ENCODE measurements at places on chromosomes 1 and 21. TPM values are rescaled to one million over a fixed set of nuclear protein-coding genes. Genes with fewer than 3 reads are reported as not detected.

DYNLT5 gene
- total RNA-seq: not detected

TAS1R1 gene
- total RNA-seq: not detected

TAGLN2 gene
- total RNA-seq: 688 TPM

S100A7 gene
- not detected for total RNA-seq

TMCO1 gene
- total RNA-seq: 135 TPM

S100B gene
- 1.0 TPM for total RNA-seq

CLEC20A gene
- not detected for total RNA-seq

NEXN gene
- 37.5 TPM for total RNA-seq

DNA sequence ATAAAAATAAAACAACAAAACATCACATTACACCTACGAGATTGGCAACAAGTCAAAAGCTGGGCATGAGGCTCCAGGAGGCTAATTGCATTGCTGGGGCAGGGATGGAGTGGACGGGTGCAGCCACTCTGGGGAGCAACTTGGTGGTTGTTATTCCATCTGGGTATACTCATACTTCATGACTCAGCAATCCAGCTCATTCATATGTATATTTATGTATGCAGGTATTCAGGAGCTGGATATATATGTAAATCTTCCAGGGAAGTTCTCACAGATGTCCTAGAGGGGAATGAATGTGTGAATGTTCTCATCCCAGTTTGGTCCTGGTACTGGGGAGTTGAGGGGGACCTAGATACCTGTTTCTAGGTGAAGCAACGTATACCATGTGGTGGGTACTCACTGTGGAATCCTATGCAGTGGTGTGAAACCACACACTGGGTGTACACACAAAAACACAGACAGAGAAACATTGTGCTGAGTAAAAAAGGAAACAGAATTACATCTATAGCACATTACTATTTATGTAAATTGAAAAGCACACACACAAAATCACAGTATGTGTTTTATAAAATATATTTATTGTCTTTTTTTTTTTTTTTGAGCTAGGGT lies 79.7 kb upstream of the RAB4A start:
- no peak for DNase-seq

GRCh38 chr1:59302297-59302696 lies 5.4 kb downstream of the FGGY start:
- no peak for DNase-seq

DNA sequence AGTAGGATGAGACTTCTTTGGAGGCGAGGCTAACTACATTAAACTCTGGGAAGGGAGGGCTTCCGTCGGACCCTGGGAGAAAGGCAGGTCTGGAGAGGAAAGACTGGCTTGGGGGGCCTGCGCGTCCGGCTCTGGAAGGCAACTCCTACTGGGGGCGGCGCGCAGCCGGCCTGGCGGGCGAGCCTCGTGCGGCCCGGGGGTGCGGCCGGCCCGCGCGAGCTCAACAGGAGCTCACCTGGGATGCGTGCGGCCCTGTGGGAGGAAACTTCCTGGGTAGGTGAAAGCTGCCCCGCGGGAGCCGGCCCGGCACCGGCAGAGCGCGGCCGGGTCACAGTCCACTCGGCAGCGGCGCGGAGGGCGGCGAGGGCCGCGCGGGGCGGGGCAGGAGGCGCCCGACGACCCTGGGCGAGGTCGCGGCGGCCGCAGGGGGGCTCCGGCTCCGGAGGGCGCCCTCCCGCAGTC lies 449 bp downstream of the EPS15 start:
- DNase-seq: peak; percentile 6

GRCh38 chr1:99171184-99171813 lies 93.0 kb upstream of the PLPPR4 start:
- DNase-seq: no peak

GRCh38 chr1:94068999-94069918 lies 51.7 kb downstream of the ABCA4 start:
- DNase-seq: peak; percentile 73

- peak; percentile 96 for DNase-seq
Observed at GRCh38 chr21:17848228-17848627, 29.1 kb upstream of the C21orf91 start.

DNA sequence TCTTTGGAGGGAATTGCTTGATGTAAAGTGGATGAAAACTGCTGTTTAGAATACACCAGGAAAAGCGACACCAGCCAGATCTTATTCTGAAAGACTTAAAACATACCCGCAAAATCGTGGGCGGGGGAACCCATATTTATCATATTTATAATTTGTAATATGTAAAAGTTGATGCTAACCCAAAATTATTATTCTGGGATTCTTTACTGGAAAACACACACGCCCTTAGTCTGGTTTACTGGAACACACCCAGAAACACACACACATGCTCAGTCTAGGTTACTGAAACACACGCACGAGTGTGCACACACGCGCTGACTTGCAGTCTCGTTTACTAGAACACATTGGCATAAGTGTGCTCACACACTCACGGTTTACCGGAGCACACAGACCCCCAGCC lies 32.5 kb downstream of the ATP5PO start:
- no peak for DNase-seq

- no peak for DNase-seq
Observed at GRCh38 chr1:113545210-113545609, 154.9 kb downstream of the MAGI3 start.

- no peak for DNase-seq
Observed at GRCh38 chr1:59107916-59108315, 189.0 kb upstream of the FGGY start.

- no peak for DNase-seq
Observed at GRCh38 chr1:234893359-234893724, 235.3 kb downstream of the TOMM20 start.

DNA sequence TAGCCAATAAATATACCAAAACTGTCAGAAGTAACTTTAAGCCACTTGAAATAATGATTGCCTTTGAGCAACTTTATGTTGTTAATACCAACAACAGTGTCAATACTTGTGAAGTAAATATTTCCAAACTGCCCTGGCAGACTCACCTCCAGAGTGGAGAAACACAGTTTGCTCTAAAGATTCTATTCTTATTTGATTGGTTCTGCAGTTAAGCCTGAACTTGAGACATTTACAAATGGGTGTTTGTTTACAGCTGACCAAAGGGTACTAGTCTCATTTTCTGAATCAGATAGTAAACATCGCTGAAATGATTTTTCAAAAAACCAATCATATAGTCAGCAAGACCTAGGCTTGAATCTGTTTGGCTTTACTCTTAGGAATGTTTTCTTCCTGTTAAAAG lies 1.3 kb upstream of the MYOC start:
- no peak for DNase-seq

DNA sequence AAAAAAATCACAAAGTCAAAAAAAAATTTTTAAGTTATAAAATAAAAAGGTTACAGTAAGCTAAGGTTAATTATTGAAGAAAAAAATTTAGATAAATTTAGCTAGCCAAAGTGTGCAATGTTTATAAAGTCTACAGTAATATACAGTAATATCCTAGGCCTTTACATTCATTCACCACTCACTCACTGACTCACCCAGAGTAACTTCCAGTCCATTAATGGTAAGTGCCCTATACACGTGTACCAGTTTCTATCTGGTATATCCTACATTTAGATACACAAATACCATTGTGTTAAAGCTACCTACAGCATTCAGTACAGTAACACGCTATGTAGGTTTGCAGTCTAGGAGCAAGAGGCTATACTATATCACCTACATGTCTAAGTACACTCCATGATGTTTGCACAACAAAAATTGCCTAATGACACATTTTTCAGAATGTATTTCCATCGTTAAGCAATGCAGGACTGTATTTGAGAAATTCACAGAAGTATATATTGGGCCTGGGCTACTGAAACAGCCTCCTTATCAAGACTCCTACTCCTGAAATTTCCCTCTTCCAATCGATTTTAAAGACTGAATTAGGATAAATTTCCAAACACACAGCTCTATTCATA lies 155.1 kb downstream of the COP1 start:
- DNase-seq: no peak

DNA sequence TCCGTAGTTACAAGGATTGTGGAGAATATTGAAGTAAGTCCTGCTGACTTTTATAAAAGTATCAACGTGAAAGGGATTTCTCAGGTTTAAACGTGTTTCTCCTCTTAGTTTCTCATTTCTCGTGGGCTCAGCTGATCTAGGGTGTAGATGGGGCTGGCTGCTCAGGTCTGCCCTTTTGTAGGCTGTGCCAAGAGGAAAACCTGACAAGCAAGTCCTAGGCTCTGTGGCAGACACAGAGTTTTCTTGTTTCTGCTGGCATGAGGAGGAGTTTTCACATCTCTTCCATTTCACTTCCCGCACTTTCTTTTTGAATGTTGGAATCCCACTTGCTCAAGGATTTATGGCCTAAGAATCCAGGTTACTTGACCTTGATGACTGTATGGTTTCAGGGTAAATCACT lies 14.8 kb downstream of the VPS13D start:
- DNase-seq: no peak

GRCh38 chr1:227887697-227888403 lies 59.9 kb downstream of the WNT9A start:
- DNase-seq: no peak

DNA sequence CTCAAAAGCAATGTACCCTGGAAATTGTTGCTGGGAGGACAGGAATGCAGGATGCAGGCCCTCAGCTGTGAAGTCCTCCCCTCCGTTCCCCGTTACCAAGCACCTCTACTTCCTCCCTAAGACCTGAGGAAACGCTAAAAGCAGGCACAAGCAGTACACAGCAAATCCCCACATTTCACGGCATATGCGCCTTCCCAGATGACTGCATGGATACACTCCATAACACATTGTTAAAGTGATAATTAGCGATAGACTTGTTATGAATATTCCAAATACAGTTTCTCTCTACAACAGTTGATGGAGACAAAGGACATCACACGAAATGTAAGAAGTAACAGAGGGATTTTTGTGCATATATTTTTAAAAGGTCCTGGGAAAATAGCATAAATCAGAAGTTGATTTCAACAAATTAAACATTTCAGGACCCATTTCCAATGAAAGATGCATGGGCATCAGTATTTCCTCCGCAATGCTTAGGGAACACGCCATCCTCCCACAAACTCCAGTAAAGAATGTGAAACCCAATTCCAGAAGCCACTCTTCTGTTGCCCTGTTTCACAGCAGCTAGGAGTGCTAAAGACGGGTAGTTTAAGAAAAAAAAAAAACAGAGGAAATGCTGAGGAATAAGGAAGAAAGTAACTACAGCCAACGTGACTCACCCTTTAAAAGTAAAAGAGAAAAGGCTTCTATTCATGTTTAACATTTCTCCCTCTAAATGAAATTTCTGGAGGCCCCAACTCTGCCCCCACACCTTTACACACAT lies 75.5 kb downstream of the HIVEP3 start:
- peak; percentile 83 for DNase-seq

GRCh38 chr1:221783936-221784335 lies 42.0 kb upstream of the DUSP10 start:
- no peak for DNase-seq

DNA sequence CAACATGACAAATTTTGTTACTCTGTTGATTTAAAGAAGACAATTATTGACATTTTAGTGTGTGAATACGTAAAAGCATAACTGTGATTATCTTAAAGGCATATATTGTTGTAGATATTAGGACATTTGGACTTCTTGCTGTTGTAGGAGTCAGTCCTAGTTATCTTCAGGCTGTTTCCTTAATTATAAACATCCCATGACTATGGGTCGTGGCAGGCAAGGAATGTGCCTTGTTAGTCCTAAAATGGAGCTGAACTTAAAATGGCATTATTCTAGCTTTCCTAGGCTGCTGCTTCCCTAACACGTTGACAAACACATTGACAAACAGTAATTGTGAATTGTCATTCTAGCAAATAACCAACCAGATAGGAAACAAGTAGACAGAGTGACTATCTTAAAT lies 4.4 kb upstream of the MPZL1 start:
- DNase-seq: no peak

DNA sequence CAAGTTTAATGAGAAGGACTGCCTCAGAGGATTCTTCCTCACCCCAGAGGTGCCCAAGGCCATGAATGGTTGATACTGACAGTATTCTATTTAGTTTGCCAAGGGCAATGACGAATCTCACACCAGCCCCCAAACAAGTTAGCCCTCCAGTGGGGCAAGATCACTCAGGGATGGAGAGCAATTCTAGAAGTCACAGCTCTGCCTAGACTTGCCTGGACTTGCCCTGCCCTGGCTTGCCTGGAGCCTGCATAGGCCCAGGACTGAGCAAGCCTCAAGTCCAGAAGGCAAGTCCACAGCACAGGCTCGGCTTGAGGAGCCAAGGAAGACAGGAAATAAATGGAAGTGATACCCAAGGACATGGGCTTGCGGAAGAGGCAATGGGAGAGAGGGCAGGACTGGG lies 39.5 kb upstream of the RGS16 start:
- DNase-seq: no peak

- peak; percentile 85 for DNase-seq
Observed at GRCh38 chr1:180842052-180842451, 70.6 kb upstream of the KIAA1614 start.
